ENCODE measurements at places on chromosomes 13 and 19.

- DNase-seq, result no peak
Measured at GRCh38 chr13:83796364-83796763, 85.9 kb downstream of the SLITRK1 start.

DNA sequence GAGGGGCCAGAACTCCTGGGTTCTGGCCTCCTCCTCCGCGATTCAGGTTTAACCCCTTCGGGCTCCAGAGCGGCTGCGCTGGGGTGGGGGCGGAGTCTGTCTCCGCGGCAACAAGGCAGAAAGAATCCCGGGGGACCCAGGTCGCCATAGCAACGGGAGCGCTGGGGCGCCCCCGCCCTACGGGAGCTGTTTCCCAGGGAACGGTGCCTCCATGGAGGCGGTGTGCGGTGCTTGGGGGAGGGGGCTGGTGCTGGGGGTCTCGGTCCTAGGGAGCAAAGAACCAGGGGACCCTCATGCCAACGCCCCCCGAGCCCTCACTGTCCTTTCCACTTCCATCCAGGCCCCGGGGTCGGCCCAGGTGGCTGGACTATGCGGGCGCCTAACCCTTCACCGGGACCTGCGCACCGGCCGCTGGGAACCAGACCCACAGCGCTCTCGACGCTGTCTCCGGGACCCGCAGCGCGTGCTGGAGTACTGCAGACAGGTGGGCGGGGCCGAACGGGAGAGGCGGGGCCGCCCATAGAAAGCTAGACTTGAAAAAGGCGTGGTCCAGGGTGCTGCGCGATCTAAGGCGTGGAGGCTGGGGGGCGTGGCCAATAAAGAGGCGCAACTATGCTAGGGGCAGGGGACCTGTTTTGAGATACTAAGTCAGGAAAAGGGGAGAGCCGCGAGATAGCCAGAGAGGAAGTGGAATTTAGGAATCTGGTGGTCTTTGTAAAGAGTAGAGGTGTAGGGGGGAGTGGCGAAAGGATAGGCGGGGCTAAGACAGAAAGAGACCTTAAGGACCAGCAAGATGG, 1.2 kb downstream of the APLP1 start:
- peak; percentile 91 for DNase-seq

DNA sequence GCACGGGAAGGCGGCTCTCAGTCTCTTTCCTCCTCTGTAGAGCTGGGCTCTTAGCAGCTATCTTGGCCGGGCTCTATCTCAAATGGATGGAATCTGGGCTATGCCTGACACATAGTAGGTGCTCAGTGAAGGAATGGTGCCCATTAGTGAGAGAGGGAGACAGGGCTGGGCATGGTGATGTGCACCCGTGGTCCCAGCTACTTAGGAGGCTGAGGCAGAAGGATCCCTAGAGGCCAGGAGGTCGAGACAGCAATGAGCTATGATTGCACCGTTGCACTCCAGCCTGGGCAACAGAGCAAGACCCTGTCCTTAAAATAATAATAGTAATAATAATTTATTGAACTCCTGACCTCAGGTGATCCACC, 14.7 kb downstream of the KLF2 start:
- no peak for DNase-seq

GRCh38 chr19:23101241-23101640, 15.6 kb upstream of the ZNF730 start:
- no peak for DNase-seq

GRCh38 chr13:83953916-83954315, 71.6 kb upstream of the SLITRK1 start:
- DNase-seq, result no peak

GRCh38 chr13:113980489-113981064, 6.7 kb upstream of the C13orf46 start:
- DNase-seq, result no peak

GRCh38 chr13:43185226-43185625, 161.8 kb downstream of the DNAJC15 start:
- peak; percentile 12 for DNase-seq

GRCh38 chr19:11566164-11566563, 7.1 kb upstream of the ELOF1 start:
- no peak for DNase-seq

- no peak for DNase-seq
Measured at GRCh38 chr13:104376588-104376987, 1310.4 kb upstream of the SLC10A2 start.

DNA sequence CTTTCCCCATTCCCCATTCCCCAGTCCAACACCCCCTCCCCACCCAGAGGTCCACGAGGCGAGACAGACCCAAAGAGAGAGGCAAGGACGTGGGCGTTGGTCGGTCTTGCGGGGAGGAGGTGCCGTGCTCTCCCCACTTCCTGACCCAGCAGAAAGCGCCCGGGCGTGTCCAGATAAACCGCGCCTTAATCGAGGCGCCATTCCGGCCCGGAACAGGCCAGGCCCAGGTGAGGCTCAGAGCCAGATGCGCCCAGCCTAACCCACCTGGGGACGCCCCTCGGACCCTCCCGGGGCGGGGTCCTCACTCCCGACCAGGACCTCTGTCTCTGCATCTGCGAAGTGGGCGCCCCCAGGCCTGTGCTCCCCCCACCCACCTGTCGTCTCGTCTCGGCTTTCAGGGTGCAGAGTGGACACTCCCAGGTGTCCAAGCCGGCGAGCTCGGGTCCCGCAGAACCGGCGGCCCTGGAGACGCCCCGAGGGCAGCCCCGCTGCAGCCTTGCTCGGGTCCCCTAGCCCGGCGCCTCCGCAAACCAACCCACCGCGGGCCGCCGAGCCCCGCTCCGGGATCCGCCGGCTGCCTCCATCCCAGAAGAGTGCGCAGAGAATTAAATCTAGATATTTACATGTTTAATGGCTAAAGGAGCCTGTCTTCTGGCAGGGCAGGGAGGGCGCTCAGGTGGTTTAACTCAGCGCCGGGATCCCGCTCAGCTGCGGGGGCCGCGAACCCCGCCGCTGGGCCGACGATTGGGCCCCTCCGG, 5.0 kb upstream of the ONECUT3 start:
- peak; percentile 76 for DNase-seq

DNA sequence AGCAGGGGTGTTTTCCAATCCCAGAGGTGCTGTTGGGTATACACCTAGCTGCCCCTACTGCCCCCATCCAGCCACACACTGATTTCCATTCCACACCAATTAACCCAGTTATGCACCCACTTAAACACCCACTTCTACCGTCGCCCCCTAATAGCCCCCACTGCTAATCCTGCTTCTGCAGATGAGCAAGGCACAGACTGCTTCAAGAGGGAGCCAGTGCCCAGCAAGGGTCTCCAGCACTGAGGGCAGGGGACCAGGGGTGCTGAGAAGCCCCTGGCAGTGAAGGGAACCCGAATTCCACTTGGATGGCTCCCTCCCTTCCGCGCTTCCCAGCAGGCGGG, 1.2 kb downstream of the FXYD7 start:
- no peak for DNase-seq

GRCh38 chr19:18208098-18208951, 4.5 kb upstream of the RAB3A start:
- peak; percentile 74 for DNase-seq

DNA sequence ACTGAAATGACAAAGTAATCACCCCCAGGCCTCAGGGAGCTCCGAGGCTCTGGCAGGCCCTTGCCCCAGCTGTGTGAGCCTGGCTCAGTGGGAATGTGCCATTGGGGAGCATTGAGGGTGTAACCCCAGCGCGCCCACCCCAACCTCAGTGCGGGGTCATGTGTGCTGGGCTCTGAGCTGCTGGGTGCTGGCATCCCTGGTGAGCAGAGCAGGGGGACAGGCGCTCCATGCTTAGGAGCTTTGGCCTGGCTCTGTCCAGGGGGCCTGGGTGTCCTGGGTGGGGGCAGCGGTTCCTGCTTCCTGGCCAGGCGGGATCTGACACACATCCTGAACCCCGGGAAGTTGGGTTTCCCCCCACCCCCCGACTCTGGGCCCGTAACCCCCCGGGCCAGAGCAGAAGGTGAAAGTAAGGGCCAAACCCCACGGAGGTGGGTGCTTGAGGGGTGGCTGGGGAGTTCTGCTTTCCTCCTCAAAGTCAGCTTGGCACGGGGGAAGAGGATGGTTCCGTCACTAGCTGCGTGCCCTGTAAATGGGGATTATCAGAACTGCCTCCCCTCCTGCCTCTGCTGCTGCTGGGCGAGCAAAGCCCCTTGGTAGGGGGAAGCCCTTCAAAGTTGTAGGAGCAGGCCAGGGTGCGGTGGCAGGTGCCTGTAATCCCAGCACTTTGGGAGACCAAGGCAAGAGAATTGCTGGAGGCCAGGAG, 1.7 kb downstream of the LRP3 start:
- no peak for DNase-seq

DNA sequence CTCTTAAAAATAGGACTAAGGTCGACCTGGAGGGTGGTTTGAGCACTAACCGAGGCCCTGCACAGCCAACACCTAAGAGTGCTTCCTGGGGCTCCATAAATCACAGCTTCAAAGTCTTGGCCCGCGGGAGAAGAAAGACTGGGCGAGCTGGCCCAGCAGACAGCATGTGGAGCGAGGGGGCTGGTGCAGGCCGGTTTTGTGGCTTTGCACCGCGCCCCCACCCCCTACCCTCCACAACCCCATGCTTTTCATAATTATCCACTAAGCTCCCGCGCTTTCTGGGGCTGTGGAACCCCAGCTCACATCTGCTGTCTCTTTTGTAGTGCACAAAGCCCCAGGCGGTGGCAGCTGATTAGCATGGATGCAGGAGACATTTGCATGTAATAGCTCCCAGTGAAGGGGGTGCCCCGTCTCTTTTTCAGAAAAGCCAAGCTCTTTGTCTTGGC, 17.1 kb downstream of the CARM1 start:
- peak; percentile 76 for DNase-seq

DNA sequence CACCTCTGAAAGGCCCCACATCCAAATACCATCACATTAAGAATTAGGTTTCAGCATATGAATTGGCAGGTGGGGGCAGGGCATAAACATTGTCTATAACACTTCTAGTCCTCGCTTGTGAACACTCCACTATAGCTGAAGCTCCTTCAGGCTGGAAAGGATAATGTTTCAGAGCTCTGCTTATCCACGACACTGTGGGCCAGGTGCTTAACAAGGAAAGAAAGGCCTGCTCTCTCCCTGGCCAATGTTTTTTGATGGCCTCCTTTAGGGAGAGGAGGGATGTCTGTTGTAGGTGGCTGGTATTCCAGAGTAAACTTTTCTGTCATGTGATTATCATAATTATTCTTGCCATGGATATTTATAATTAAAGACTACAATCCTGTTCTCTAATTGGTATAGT, 86.4 kb downstream of the CCNA1 start:
- DNase-seq, result no peak

DNA sequence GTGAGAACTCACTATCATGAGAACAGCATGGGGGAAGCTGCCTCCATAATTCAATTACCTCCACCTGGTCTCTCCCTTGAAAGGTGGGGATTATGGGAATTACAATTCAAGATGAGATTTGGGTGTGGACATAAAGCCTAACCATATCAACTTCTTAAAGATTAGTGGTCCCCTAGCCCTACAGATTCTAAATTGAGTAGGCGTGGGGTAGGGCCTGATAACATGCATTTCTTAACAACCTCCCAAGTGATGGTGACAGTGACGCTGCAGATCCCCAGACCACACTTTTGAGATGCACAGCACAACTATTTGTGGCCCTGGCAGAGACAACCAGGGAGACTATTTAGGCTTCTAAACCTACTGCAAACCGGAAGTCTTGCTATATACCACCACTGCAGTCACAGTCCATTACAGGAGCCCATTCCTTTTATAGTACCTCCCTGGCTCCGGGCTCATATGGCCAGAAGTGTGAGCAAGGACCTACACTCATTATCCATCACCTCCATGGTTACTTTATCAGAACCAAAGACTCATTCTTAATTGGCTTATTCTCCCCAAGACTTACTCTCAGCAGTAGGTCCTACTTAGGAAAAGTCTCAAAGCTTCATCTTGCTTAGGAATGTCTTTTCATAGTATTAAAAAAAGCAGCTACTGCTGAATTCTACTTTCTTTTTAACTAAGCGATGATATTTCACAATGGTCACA, 2.1 kb upstream of the DPY19L3 start:
- DNase-seq, result no peak

GRCh38 chr13:75566658-75567057, 17.1 kb downstream of the UCHL3 start:
- DNase-seq, result no peak

DNA sequence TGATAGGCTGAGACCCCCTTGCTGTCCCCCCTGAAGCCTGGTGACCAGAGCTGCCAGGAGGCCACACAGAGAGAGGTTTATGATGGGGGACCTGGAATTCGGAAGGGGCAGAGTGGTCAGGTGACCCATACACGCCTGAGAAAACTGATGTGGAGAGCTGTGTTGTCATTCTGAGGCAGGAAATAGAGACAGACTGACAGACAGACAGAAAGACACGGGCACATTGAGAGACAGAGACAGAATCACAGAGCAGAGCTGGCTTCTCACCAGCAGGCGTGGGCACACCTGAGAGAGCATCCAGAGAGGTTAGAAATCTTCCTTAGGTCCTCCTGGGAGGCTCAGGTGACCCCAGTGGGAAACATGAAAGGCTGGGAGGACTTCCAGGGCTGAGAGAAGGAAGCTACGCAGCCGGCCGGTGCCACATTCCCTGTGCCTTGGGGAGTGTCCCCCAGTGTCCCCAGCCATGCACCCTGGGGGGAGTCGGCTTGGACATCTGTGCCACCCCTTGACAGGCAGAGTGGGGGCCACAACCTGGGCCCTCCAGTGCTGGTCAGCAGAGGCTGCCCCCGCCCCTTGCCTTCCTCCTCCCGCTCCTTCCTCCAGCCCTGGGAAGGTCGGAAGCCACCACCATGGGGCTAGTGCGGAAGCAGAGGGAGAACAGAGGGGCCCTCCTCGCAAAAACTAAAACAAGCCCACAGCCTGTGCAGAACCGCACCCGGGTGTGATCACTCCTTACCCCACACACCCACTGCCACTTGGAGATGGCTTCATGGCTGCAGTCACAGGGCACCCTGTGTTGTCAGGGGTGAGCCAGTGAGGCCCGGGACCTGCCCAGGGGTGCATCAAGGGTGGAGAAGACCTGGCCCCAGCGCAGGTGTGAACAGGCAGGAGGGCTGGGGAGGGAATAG, 2.2 kb downstream of the FFAR1 start:
- peak; percentile 36 for DNase-seq

- DNase-seq, result no peak
Measured at GRCh38 chr19:821825-822503, at the start of gene PLPPR3. Gene PLPPR3, minus strand, starts transcription at chr19:821955. Its CDS starts 396 bp downstream, at chr19:821559.

DNA sequence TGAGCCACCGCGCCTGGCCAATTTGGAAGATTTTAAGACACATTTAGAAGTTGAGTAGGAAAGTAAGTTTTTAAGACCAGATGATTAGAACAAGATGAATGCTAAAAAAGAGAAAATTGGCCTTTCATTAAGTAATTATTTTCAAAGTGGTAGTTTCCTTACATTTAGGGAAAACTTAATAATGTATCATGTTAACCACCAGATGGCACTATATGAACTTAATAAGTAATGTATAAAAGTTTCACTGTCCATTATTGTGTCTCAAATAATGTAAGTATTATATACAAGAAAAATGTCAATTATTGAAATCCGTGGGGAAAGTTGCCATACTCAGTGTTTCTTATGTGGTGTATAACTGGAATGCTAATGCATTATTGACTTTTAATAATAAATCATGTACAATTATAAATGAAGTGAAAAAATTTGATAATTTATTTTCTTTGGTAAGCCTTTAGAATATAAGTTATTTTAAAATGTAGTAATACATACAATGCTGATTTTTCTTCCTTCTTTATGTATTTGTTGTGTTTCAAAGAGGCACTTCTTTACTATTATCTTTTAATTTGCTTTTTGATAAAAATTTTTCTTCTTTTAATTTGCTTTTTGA, 29.2 kb downstream of the COG6 start:
- DNase-seq, result peak; percentile 38
